ENCODE measurements at places on chromosomes 6 and 20. TPM values are rescaled to one million over a fixed set of nuclear protein-coding genes. Genes with fewer than 3 reads are reported as not detected.

The LY6G5C gene
- total RNA-seq = 4.6 TPM

DNA sequence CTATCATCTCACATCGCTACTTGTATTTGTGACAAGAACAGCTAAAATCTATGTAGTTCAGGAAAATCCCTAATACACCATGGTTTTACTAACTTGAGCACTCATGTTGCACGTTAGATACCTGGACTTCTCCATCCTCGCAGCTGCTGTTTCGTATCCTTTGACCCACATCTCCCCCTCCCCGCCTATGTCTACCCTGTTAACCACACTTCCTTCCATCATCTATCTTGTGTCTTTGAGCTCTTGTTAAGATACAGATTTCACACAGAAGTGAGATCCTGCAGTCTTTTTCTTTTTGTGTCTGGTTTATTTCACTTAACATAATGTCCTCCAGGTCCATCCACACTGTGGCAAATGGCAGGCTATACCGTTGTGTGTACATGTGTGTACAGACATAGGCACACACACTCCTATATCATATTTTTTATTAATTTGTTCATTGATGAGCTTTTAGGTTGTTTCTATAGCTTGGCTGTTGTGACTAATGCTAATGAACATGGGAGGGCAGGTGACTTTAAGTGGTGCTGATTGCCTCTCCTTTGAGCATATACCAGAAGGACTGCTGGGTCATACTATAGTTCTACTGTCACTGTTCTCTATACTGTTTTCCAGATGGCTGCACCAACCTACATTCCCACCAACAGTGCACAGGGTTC lies 117.8 kb downstream of the WDR27 start:
- peaks cover 26% of the 10 kb centered on the region for H3K4me1 ChIP-seq
- H3K4me3 ChIP-seq = no peak overlapping the region
- H3K27ac ChIP-seq = no peak overlapping the region
- no peak for DNase-seq
- H3K36me3 ChIP-seq = peaks cover 4% of the 10 kb centered on the region

GRCh38 chr6:42378125-42378524 lies 73.6 kb downstream of the TRERF1 start:
- DNase-seq = peak; percentile 44
- H3K4me1 ChIP-seq = peaks cover 59% of the 10 kb centered on the region
- no peaks in the 10 kb centered on the region for H3K27me3 ChIP-seq
- peak overlapping the region; percentile 45 for H3K4me3 ChIP-seq
- H3K27ac ChIP-seq = peak overlapping the region; percentile 86

GRCh38 chr6:169701311-169701953 lies 397 bp downstream of the WDR27 start:
- H3K4me3 ChIP-seq = peak overlapping the region; percentile 88
- no peak for DNase-seq
- peaks cover 37% of the 10 kb centered on the region for H3K4me1 ChIP-seq

- DNase-seq = no peak
- no peak overlapping the region for H3K27ac ChIP-seq
- peaks cover 27% of the 10 kb centered on the region for H3K27me3 ChIP-seq
Measured at GRCh38 chr6:138028893-138029292, 78.3 kb downstream of the PERP start.

DNA sequence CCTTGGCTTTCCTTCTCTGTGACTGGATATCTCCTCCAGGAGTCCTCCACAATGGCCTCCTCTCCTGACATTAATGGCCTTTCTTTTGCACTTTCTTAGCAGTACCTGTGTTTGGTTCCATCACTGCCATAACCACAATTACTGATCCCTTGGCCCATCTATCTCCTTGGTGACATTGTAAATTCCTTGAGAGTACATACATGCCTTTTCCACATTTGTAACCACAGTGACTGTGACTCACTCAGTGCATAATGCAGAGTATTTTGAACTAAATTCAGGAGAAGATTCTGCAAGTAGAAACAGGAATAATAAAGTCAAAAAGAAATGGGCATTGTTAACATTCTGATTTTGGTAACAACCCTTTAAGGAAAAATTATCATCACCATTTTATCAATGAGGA lies 197.2 kb upstream of the SOX4 start:
- no peaks in the 10 kb centered on the region for H3K36me3 ChIP-seq
- peaks cover 8% of the 10 kb centered on the region for H3K27me3 ChIP-seq
- no peak overlapping the region for H3K27ac ChIP-seq
- DNase-seq = no peak
- H3K4me3 ChIP-seq = no peak overlapping the region

The SNAP25 gene
- total RNA-seq = 14.2 TPM

The MYCT1 gene
- total RNA-seq = not detected

The DOK5 gene
- 4.7 TPM for total RNA-seq

- DNase-seq = no peak
- peaks cover 23% of the 10 kb centered on the region for H3K36me3 ChIP-seq
- H3K27me3 ChIP-seq = no peaks in the 10 kb centered on the region
- H3K27ac ChIP-seq = peak overlapping the region; percentile 84
Measured at GRCh38 chr20:33709398-33709797, 10.7 kb downstream of the PXMP4 start.

DNA sequence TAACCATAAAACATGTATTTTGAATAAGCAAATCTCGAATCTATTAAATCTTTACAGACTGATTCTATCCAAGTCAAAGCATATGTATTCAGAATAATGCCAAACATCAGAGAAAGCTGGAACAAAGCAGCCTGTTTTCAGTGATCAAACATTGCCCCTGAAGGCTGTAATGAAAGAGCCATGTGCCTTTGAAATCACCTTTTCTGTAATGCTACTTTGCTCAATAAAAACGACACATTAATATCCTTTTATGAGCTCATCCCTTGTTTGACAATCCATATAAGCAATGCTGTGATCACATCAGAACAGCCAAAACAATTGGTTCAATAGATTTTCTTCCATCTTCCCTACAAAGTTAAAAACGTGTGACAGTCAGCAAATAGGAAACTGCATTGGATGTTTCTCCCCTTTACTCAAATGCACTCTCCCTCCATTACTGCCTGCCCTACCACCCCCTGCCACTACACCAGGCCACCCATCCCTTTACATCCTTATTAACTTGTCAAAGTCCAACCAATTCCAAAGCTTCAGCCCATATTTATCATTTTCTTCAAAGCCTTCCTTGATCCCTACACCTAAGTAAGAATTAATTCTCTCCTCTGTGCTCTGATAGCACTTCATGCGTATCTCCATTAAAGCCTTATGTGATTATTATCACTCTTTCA lies 42.0 kb downstream of the THEMIS start:
- DNase-seq = no peak
- no peak overlapping the region for H3K4me3 ChIP-seq

GRCh38 chr6:166664135-166664534 lies 37.1 kb upstream of the RPS6KA2 start:
- no peak overlapping the region for H3K27ac ChIP-seq
- H3K27me3 ChIP-seq = peaks cover 8% of the 10 kb centered on the region
- no peaks in the 10 kb centered on the region for H3K4me1 ChIP-seq
- H3K4me3 ChIP-seq = no peak overlapping the region
- no peak for DNase-seq

- H3K36me3 ChIP-seq = no peaks in the 10 kb centered on the region
- no peak overlapping the region for H3K27ac ChIP-seq
- DNase-seq = no peak
- H3K27me3 ChIP-seq = peaks cover 9% of the 10 kb centered on the region
- no peak overlapping the region for H3K4me3 ChIP-seq
Measured at GRCh38 chr6:100363651-100364050, 101.1 kb downstream of the SIM1 start.

DNA sequence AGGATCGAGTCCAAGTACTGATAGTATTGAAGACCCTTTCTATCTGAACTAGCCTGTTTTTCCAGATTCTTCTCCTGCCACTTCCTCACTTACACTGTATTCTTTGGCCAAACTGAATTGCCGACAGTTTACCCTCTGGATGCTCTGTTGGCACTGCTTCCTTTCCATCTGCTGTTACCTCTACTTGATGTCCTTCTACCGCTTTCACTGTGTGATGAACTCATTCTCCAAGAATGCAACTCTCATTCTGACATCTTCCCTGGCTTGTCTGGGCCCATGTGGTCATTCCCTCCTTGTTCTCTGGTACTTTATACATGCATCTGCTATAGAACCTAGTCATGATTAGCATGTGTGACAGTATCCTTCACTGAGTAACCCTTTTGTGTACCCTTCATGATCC lies 16.3 kb downstream of the RPRD1B start:
- peaks cover 35% of the 10 kb centered on the region for H3K4me1 ChIP-seq
- no peak overlapping the region for H3K4me3 ChIP-seq
- no peaks in the 10 kb centered on the region for H3K27me3 ChIP-seq
- no peak overlapping the region for H3K27ac ChIP-seq
- peaks cover 37% of the 10 kb centered on the region for H3K36me3 ChIP-seq

The HLA-DRA gene
- 20.8 TPM for total RNA-seq

The MOCS1 gene
- total RNA-seq = 1.6 TPM

- peaks cover 2% of the 10 kb centered on the region for H3K27me3 ChIP-seq
- DNase-seq = no peak
- no peak overlapping the region for H3K4me3 ChIP-seq
- H3K27ac ChIP-seq = no peak overlapping the region
Measured at GRCh38 chr6:167491438-167492099, 166.7 kb downstream of the TTLL2 start.

DNA sequence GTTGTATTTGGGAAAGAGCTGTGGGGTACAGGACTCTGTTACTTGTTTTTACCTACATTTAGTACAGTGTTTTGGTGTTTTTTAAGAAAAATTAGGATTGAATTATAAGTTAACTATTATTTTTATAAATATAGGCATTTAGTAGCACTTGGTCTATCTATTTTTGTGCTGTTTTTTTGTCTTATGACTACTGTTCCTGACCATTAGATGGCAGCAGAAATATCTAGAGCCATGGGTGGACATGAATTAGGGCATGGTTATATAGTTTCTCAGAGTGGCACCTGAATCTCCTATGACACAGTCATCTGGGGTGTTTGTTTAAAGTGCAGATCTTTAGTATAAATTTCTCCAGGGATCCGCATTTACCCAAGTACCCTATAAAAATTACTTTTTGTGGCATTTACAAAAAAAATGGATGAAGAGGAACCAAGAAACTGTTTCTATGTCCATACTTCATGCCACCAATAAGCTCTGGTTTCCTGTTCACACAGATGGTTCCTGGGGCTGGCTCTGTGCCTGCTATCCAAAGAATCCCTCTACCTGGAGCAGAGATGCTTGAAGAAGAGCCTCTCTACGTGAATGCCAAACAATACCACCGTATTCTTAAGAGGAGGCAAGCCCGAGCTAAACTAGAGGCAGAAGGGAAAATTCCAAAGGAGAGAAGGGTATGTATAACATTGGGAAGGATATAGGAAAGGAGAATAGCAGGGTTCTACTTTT lies 19.8 kb downstream of the NFYA start:
- H3K27me3 ChIP-seq = no peaks in the 10 kb centered on the region
- no peak overlapping the region for H3K4me3 ChIP-seq
- no peak for DNase-seq
- no peak overlapping the region for H3K27ac ChIP-seq

DNA sequence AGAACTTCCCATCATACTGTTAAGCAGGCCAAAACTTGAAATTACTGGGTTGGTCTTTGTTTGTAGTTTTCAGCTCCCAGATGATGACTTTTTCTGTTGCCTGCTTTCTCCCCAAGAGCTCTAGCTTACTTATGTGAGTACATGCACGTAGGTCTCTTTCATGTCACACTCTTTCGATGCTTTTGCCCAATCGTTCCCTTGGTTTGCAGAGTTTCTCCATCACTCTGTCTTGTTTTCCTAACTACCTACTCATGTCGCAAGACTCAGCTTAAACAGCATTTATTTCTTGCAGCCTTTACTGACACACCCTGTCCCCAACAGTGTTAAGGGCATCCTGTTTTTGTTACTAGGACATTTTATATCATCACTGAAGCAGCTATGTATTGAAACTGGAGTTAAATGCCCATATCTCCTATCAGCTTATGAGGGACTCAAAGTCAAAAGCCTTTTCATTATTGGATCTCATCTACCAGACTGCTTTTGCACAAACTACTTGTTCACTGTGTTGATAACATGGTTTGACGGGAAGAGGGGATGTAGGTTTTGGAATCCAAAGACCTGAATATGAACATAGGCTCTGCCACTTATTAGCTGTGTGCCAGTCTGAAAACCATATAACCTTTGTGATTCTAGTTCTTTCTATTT lies 2.9 kb downstream of the ARG1 start:
- H3K27me3 ChIP-seq = no peaks in the 10 kb centered on the region
- peaks cover 21% of the 10 kb centered on the region for H3K36me3 ChIP-seq
- no peak for DNase-seq
- no peak overlapping the region for H3K27ac ChIP-seq
- no peak overlapping the region for H3K4me3 ChIP-seq

- H3K4me3 ChIP-seq = no peak overlapping the region
- H3K4me1 ChIP-seq = peaks cover 11% of the 10 kb centered on the region
- H3K27ac ChIP-seq = no peak overlapping the region
- H3K27me3 ChIP-seq = peaks cover under 1% of the 10 kb centered on the region
- H3K36me3 ChIP-seq = no peaks in the 10 kb centered on the region
Measured at GRCh38 chr6:1538369-1538768, 71.3 kb upstream of the FOXC1 start.

The BFSP1 gene
- total RNA-seq = 0.51 TPM

- no peak for DNase-seq
- H3K4me3 ChIP-seq = no peak overlapping the region
- H3K36me3 ChIP-seq = no peaks in the 10 kb centered on the region
- no peaks in the 10 kb centered on the region for H3K27me3 ChIP-seq
- H3K4me1 ChIP-seq = peaks cover 16% of the 10 kb centered on the region
Measured at GRCh38 chr6:35253249-35253648, 6.3 kb upstream of the ZNF76 start.

GRCh38 chr20:37230200-37230599 lies 31.4 kb downstream of the GHRH start:
- H3K4me1 ChIP-seq = peaks cover 3% of the 10 kb centered on the region
- no peak overlapping the region for H3K27ac ChIP-seq
- no peaks in the 10 kb centered on the region for H3K27me3 ChIP-seq
- H3K36me3 ChIP-seq = peaks cover 93% of the 10 kb centered on the region

DNA sequence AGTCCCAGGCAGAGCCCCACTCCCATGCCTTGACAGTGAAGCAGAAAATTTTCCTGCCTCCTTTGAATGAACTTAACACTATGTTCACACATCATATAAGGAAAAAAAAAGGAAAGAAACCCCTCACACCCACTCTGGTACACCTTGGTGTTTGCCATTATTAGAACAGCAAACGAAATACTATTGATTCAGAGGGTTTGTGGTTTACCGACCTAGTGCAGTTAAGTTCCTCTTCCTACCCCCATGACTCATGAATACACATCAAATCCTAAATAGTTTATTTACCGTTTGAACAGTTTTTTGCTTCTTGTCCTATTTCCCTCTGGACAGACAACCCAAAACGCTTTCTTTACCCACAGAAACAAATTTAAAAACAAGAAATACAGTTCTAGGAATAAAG lies 237.7 kb downstream of the FOXA2 start:
- no peaks in the 10 kb centered on the region for H3K36me3 ChIP-seq
- no peak overlapping the region for H3K4me3 ChIP-seq
- H3K27me3 ChIP-seq = no peaks in the 10 kb centered on the region
- no peak for DNase-seq

GRCh38 chr6:157119502-157120027 lies 203.8 kb downstream of the TMEM242 start:
- no peak for DNase-seq
- no peak overlapping the region for H3K27ac ChIP-seq
- no peak overlapping the region for H3K4me3 ChIP-seq
- peaks cover 10% of the 10 kb centered on the region for H3K36me3 ChIP-seq
- no peaks in the 10 kb centered on the region for H3K27me3 ChIP-seq
- peaks cover 6% of the 10 kb centered on the region for H3K4me1 ChIP-seq

Measured in activated T-helper 2 cell treated with anti-CD3 and anti-CD28 coated beads, Interferon-gamma antibody, Interleukin-2, Interleukin-4, amounts not matched to agents 10 μg/mL and 5 μg/mL and 100 μg/mL, durations not matched to agents 14 hours and 24 hours and 36 hours (primary cell).